Osteoblast (primary cell): ENCODE measurements at places on chromosomes 3 and 15.

GRCh38 chr3:106588739-106589138, 719.9 kb upstream of the CBLB start:
- DNase-seq = no peak

DNA sequence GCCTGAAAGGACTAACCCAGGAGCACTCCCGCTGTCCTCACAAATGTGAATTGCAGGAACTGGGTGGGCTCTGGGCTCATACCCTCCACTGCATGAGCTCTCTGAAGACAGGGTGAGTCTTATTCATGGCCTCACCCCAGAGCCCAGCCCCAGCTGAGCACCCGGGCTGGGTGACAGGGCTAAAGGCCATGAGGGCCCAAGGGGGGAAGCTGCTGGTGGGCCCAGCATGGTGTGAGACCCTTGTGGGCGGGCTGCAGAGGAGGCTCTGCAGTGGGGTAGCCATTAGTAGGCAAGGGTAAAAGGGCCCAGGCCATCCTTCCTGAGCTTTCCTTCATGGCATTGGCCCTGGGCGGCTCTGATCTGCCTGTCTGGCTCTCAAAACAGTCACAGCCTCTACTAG, 30.3 kb downstream of the SRPRB start:
- DNase-seq = peak; percentile 35

DNA sequence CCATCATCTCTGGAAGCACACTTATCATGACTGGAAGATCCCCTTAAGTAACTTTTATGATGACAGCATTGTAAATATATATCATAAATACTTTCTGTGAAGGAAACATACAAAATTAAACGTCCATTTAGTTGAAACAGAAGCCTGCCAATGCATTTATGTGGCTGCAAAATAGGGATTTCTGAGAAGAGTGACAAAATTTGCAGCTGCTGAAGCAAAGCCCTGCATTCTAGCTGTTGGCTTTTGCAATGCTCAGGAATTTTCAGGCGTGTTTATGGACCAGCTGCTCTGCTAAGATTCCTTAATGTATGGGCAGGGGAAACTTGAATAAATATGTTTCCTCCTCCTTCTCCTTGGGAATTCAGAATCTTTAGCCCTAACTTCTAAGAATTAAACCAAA, 137.3 kb downstream of the CACNA2D3 start:
- no peak for DNase-seq

DNA sequence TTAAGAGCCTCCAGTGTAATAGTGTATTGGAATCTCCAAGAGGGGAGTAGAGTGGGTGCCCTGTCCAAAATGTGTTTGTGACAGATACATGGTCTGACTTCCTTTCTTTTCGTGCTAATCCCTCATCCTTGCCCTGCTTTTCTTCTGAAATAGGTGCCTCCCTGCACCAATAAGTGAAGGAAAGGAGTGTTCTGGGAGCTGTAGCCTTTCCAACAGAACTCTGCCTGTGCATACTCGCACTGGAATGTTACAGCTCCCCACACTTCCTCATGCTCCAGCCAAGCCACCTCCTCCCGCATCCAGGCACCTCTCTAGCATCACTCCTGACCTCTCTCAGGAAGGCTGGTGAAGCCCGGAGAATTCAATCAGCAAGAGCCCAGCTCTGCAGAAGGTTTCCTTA, 478.0 kb downstream of the GABRG3 start:
- peak; percentile 41 for DNase-seq

DNA sequence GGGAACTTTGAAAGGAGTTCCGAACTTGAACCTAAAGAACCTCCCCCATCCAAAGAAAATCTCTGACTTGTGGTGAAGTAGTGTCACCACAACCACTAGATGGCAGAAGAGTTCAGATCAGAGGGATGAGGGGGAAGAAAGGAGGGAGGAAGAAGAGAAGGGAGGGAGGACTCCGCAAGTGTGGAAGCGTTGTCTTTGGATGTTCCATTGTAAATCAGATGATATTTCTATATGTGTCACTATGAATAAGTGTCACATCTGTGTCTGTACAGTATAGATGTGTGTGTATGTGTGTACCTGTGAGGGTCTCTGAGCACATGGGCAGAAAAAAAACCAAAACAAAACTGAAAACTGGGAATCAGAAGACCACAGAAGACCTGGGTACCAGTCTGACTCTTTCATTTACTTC, 16.9 kb downstream of the SLC24A1 start:
- peak; percentile 90 for DNase-seq

DNA sequence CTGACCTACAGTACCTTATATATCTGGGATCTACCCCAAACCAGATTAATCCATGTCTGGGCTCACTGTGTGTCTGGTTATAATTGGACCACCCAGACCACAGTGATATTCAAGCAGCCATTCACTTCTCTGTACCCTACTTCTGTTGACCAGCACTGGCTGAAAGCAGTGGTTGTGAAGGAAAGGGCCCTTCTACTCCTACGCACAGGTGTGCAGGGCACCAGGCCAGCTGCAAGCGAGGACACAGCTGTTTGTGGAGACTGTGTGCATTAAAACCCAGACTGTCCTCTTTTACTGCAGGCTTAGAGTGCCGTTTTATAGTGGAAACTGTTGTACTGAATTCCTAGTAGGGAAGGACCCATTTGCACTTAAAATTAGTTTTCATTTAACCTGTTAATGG, 29.5 kb downstream of the CTDSPL start:
- no peak for DNase-seq

GRCh38 chr15:73822998-73823397, 50.4 kb upstream of the TBC1D21 start:
- DNase-seq = no peak

DNA sequence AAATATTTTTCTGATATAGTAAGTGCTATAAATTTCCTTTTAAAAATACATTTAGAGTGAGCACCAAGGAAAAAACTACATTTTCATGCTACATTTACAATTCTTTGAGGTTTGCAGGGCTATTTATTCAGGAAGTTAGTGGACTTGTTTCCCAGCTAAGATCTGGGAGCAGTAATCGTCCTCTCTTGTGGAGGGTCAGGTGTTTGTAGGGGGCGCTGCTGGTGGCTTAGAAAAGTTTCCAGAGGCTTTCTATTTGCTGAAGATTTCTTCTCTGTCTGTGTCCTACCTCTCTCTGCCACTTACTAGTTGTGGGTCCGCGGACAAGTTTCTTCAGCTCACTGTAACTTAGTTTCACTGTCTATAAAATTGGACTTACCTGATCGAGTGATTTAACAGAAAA, 163.9 kb downstream of the PEX5L start:
- no peak for DNase-seq

DNA sequence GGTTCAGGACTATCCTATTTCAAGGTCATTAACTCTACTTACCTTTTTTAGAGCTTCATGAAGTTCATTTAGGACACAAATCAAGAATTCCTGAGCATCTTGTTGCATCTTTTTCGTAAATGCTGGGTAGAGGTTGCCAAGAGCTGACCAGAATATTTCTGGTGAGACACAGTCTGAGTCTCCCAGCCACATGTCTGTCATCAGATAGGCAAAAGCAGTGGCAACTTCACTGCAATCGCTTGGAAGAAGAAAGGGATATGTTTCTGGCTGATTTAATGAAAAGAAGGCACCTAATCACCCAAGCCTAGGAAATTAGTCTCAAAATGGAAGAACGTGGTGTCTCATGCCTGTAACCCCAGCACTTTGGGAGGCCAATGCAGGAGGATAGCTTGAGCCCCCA, 2.9 kb downstream of the USP50 start:
- no peak for DNase-seq

DNA sequence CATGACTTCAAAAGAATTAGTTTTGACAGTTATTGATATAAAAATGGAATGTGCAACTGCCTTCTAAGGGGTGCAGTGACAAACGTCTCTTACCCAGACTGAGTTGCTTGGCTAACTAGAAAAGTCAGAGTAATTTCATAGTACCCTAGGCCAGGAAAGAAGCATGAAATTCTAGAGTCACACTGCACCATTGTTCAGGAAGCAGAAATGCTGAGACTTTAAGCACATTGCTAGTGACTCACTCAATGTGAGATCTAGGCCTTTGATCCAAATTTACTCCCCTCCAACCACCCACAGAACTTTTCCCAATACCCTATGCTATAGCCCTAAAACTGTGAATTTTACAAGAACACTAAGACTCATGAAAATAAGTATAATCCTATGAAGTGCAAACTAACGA, 110.8 kb downstream of the DUT start:
- no peak for DNase-seq

DNA sequence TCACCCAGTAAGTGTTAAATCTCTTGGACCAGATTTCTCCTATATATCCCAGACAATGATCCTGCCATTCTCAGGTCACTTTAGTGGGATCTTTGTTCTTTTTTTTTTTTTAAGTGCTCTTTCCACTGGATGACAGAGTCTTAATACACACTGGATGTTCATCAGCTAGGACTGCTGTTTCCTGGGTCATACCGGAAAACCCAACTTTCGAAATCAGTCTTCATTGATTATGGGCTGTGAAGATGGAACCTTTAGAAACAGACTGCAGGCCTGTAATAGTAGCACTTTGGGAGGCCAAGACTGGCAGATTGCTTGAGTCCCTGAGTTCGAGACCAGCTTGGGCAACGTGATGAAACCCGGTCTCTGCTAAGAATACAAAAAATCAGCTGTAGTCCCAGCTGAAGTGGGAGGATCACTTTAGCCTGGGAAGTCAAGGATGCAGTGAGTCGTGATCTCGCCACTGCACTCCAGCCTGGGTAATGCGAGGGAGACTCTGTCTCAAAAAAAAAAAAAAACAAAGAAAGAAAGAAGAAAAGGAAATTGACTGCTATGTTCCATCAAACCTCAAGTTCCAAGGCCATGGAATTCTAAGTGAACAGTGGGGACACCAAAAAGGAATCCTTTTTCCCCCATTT, 2.3 kb downstream of the EOGT start:
- no peak for DNase-seq

DNA sequence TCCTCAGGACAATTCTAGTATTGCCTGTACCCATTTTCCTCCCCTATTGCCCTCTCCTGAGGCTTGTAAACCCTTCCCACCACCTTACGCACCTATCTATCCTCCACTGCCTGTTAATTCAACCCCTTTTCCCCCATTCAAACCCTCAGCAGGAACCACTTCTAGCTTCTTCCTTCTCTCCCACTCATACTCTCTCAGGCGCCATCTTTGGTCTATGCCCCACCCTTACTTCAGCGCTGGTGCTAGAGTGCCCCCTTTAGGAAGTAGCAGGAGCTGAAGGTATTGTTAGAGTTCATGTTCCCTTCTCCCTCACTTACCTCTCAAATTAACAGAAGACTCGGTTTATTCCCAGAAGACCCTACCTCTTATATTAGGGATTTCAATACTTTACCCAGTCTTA, 121.8 kb upstream of the NLGN1 start:
- DNase-seq = no peak

DNA sequence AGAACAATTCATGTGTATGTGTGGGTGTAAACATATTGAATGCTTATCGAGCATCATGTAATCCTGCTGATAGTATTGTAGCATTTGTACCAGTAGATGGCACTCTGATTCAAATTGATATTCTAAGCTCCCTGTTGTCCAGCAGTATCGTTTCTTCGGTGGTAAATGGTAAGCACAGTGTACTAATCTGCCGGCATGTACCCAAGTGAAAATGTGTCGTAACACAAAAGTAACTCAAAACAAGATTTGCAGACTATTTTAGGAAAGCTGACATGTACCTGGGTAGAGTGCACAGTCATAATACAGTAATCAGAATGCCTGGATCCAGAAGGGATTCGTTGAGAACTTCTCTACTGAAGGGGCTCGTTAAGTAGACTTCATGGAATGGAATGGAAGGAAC, 31.7 kb upstream of the MNS1 start:
- DNase-seq = no peak

DNA sequence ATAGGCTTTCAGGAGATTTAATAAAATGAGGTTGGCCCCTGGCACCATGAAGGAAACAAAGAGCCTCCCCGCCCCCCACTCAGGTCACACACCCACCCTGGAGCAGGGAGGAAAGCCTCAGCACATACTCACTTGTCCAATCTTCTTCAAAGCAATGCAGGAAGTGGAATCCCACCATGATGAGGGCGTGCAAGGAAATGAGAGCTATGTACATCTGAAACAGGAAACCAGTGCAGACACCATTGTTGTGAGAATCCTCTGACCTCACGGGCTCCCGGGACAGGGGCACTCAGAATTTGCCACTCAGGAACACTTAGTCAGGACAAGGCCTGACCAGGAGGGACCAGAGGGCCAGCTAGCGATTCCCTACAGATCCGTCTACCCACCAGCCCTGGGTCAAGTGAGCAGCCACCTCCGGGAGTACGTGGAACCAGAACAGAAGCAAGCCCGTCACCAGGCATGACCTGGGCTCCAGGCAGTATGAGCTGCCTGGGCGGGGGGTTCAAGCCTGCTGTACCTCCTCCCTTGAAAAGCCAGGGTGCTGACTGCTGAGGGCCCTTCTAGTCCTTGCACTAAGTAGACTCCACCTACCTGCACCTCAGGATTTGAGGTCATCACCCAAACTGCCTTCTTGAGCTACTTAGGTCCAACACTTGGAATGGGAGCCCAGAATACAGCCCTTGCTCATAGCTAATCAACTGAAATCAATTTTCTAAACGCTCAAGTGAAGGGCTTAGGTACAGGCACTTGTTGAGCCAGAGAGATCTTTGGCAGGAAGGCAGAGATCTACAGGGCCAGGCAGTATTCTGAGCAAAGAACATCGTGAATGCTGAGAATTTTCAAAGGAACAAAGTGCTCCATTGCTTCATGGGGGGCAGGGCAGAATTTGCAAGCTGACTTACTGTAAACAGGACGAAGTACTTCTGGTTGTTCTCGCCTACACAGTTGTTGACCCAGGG, 42.7 kb downstream of the ZDHHC3 start:
- DNase-seq = no peak

- peak; percentile 97 for DNase-seq
Observed at GRCh38 chr3:195271410-195272243, 668 bp upstream of the XXYLT1 start.

DNA sequence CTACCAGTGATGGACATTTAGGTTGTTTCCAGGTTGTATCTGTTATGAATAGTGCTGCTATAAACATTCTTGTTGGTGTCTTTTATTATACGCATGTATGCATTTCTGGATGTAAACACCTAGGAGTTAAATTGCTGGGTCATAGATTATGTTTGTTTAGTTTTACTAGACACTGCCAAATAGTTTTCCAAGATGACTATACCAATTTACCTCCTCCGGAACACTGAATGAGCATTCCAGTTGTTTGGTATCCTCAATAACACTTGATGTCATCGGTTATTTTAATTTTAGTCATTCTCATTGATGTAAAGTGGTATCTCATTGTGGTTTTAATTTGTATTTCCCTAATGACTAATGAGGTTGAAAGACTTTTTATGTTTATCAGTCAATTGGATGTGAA, 36.6 kb upstream of the ARID3B start:
- no peak for DNase-seq

GRCh38 chr3:156681002-156681401, 6.6 kb downstream of the TIPARP start:
- DNase-seq = no peak

GRCh38 chr15:38690719-38691332, 126.2 kb upstream of the RASGRP1 start:
- peak; percentile 52 for DNase-seq

- no peak for DNase-seq
Observed at GRCh38 chr3:187939891-187940290, 194.6 kb upstream of the BCL6 start.

DNA sequence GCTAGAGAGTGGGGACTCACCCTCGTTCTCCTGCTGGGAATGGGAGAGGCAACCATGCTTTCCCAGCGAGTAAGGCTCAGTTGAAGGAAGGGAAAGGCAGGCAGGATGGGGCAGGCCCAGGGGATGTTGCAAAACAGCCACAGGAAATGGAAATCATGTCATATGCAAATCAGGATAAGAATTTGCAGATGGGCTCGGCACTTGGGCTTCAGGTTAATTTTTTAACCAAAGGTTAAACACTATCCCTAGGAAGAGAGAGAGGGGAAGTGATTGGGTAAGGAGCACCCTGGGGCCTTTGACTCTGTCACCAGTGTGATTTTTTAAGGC, 14.6 kb upstream of the PLA2G4E start:
- DNase-seq = no peak
